H1 (cell line): ENCODE measurements at places on chromosomes 4 and X.

DNA sequence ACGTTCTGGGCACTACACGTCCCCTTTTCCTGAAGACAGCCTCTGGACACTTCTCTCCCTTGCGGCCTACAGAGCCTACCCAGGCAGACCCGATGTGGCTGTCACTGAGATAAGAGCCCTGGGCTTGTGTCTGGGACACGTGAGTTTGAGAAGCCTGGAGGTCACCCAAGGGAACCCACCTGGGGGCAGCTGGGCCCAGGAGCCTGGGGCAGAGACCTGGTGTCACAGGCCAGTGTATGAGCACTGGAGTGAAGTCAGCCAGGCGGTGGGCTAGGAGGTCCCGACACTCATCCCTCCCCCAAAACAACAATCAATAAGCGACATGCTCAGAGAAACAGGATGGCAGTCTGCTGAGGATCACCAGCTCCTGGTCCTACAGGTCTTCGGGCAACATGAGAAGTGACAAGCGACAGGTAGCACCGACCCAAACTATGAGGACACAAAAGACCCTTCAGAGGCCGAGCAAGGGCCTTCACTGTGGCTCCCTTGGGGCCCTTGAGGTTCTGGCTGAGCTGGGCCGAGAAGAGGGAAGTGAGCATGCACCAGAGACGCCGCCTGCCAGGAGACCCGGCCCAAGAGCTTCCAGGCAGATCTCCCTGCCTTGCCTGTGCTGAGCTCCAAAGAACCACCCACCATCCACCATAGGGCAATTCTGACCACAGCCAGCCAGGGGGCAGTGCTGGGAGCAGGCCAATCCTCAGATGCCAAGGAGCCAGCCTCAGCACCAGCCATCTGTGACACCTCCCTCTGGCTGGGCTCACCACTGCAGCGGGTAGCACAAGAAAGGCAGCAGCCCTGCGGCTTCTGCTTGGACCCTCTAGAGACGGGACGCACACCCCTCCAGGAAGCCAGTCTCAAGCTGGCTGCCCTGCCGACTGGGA, 11.0 kb upstream of the DUSP9 start:
- DNase-seq: peak; percentile 31

- DNase-seq: no peak
These were observed 112.7 kb downstream of the USP46 start for GRCh38 chr4:52546449-52546848.

GRCh38 chr4:26362745-26363439, 42.1 kb downstream of the RBPJ start:
- no peak for DNase-seq

- DNase-seq: no peak
These were observed 132.9 kb downstream of the RAP1GDS1 start for GRCh38 chr4:98394134-98394533.

GRCh38 chr4:79225360-79225759, 100.5 kb downstream of the NAA11 start:
- no peak for DNase-seq

DNA sequence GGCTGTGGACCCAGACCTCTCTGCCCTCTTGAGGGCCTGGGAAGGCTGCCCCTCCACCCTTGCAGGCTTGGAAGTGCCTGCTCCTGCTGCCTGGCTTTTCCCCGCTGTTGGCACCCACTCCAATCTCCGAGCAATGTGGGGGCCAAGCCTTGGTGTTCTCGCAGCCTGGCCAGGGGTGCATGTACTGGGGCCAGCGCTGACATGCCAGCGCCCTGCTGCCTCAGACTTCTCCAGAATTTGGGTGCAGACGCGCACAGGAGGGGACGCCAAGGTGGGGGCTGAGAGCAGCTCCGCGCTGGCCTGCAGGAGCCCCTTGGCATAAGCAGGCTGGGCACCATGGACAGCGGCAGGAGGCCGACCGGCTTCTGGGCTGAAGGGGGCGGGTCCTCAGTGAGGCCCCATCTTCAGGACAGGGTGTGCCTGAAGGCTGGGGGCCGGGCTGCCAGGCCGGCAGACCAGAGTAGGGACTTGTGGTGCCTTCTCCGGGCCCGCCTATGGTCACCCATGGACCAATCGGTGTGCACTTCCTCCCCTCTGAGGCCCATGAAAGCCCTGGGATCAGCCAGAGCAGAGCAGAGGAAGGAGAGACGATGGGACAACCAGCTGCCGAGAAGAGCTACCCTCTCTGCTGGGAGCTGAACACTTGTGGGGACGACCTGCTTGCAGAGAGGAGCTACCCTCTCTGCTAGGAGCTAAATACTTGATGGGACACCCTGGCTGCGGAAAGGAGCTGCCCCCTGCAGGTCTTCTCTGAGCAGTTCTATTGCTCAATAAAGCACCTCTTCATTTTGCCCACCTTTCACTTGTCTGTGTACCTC, 118.3 kb downstream of the DNAAF6 start:
- peak; percentile 84 for DNase-seq

DNA sequence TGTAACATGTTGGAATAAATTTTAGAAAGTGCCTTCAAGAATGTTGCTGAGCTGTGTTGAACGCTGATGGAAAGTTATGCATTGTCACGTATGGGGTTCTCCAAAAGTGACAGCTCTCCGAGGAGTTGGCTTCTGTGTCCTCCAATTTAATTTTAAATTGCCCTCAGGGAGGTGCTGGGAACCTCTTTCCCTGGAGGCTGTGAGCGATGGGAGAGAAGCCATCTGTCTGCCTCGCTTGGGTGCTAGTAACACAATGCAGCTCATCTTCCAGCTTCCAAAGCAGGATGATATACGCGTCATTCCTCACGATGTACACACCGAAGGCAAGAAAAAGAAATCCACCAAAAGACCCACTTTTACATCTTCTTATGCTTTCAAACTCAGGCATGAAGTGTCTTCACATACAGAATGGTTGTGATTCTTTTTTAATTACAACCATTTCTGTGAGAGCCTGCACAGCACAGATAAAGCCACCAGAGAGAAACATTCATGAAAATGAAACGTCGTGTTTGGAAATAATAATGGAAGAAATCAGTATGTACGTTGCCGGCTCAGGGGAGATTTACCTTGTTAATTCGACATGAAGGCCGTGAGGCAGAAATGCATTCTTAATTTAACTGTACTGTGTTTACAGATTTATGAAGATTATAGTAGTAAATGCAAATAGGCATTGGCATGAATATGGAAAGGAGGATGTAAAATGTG, 218.9 kb downstream of the ASMT start:
- no peak for DNase-seq

- DNase-seq: no peak
These were observed 43.3 kb downstream of the DHRSX start for GRCh38 chrX:2457289-2458133.

DNA sequence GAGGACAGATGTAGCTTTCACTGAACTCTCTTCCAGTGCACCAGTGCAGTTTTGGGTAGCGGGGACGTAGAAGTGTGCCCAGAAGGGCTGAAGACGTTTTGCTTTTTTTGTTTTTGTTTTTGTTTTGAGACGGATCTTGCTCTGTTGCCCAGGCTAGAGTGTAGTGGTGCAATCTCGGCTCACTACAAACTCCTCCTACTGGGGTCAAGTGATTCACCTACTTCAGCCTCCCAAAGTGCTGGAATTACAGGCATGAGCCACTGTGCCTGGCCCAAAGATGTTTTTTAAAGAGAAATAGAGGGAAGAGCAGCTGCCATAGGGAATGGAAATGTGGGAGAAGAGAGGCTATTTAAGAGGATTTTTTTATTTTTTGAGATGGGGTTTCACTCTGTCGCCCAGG, 74.4 kb upstream of the ACSL1 start:
- DNase-seq: no peak

DNA sequence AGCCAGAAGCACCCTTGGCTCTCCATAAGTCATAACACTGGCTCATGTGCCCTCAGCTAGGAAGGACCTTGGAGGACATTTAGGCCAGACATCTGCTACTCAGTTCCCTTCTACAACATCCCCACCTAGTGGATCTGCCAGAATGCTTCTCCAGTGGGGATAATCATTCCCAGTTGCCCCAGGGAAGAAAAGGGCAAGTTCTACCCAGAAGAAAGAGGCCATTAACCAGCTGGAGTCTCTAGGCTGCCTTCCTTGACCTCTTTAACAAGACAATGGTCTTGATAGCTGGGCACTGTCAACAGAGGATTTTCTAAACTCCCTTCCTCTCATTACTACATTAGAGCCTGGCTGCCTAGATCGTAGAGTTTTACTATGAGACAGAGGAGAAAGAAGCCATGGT, 42.0 kb downstream of the LGI2 start:
- DNase-seq: peak; percentile 65

DNA sequence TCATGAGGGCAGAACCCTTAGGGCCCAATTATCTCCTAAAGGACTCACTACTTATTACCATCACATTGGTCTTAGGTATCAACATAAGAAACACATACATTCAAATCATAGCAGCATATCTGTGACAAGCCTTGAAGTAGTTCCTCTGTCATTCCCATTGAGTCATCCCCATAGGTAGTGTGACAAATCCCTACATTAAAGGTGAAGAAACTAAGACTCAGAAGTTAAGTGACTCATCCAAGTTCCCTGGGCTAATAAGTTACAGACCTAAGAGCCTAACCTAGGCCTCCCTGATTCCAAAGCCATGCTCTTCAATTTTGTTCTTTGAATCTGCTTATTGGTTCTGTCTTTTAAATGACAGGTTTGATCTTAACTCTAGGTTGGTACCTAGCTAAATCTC, 58.2 kb downstream of the CD38 start:
- no peak for DNase-seq

- no peak for DNase-seq
These were observed 81.2 kb downstream of the SHROOM3 start for GRCh38 chr4:76515975-76516843.
